Activated CD8-positive, alpha-beta memory T cell treated with anti-CD3 and anti-CD28 coated beads, Interleukin-2, amount 10 ng/mL, durations not matched to agents 7 days and 5 days (primary cell): ENCODE measurements at places on chromosomes 13 and 19. TPM values are rescaled to one million over a fixed set of nuclear protein-coding genes. Genes with fewer than 3 reads are reported as not detected.

The ERICH6B gene
- total RNA-seq = not detected

The ZNF578 gene
- total RNA-seq = 1.8 TPM

DNA sequence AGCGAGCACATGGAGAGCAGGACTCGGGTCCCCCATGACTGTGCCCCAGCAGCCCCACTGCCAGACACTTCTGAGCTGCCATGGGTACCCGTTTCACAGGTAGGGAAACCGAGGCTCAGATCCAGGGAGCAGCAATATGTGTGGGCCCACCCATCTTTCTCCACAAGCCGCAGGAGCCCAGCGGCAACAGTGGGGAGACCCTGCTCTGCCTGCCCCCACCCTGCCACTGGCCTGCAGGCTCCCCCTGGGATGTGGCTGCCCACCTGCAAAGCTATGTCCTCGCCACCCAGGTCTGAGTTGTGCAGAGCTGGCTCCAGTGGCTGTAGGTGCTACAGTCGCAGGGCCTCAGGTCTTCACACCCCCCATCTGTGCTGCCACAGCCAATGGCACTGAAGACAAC lies 50.6 kb upstream of the C1QTNF9B start:
- no peaks in the 10 kb centered on the region for H3K4me1 ChIP-seq
- H3K4me3 ChIP-seq = no peak overlapping the region
- DNase-seq = no peak
- H3K27me3 ChIP-seq = peaks cover 28% of the 10 kb centered on the region
- H3K27ac ChIP-seq = no peak overlapping the region

The KIR2DL3 gene
- 1.2 TPM for total RNA-seq

DNA sequence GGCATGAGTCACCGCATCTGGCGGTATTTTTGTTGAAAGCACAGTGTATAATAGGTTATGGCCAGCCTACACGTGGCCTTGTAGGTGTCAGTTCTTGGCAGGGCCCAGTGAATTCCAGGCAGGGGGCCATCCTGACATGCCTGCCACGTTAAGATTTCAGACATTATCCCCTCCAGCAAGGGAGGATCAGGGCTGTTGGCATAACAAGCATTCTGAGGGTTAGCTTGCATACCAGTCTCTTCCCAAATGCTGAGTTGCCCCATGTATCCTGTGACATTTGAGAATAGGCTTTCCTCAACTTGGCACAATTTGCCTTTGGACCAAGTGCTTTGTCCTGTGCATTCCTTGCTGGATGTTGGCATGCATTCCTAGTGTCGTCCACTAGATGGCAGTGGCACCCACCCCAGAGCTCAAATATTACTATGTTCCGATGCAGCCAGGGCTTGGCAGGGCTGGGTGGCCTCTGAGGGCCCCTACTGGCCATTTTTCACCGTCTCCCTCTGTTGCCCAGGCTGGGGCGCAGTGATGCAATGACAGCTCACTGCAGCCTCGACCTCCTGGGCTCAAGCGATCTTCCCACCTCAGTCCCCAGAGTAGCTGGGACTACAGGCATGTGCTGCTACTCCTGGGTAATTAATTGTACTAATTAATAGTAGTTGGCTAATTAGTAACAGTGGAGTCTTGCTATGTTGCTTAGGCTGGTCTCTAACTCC lies 31.2 kb downstream of the NLRP12 start:
- no peak overlapping the region for H3K4me3 ChIP-seq
- H3K36me3 ChIP-seq = no peaks in the 10 kb centered on the region
- H3K27ac ChIP-seq = no peak overlapping the region
- DNase-seq = peak; percentile 86

The PRSS57 gene
- not detected for total RNA-seq

The C19orf81 gene
- not detected for total RNA-seq

DNA sequence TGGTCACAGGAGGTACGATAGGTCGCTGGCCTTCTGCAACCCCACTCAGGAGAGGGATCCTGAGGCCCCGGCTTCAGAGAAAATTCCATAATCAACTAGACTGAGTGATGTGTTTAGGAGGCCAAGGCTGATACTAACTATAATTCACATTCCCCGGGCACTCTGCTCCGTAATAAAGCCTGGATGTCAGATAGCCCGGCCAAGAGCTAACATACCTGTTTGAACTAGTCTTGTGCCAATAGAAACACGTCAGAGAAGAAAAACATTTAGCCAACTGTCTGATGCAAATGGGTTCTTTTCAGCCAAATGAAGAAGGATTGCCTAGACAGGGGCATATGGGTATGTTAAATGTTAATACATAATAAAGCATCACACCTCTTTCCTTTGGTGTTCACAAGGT lies 204.2 kb downstream of the TSHZ3 start:
- no peaks in the 10 kb centered on the region for H3K4me1 ChIP-seq
- H3K4me3 ChIP-seq = no peak overlapping the region
- H3K27me3 ChIP-seq = no peaks in the 10 kb centered on the region
- H3K36me3 ChIP-seq = no peaks in the 10 kb centered on the region

The LILRB4 gene
- not detected for total RNA-seq

DNA sequence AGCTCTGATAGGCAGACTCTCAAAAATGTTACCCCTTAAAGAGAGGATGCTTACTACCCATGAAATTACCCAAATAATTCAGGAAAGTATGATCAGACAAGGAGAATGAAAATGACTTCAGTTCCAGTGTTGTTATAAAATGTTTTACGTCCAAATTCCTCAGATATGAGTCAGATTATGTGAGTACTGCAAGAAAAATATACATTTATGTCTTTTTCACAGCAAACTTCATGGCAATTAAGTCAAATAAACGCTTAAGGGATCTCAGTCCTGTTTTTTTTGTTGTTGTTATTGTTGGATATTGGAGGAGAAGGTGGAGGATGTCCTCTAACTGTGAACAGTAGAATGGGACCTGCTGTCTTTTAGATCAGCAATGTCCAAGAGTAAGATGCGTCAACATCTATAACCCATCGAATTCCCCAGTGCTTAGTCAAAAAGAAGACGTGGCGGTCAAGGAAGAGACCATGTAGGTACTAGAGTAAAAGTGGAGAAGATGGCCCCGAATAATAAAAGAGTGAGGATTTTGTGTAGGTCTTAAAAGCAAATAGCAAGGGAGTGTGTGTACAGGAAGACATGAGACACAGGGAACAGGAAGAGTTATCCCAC lies 215.4 kb upstream of the IRS2 start:
- no peak overlapping the region for H3K27ac ChIP-seq
- H3K4me1 ChIP-seq = no peaks in the 10 kb centered on the region
- H3K4me3 ChIP-seq = no peak overlapping the region
- H3K36me3 ChIP-seq = no peaks in the 10 kb centered on the region

The DZIP1 gene
- total RNA-seq = 1.3 TPM

The ZNF491 gene
- 0.96 TPM for total RNA-seq

GRCh38 chr19:56933014-56933705 lies 92.6 kb upstream of the PEG3 start:
- H3K4me3 ChIP-seq = no peak overlapping the region
- no peaks in the 10 kb centered on the region for H3K4me1 ChIP-seq
- H3K27me3 ChIP-seq = no peaks in the 10 kb centered on the region
- peaks cover 2% of the 10 kb centered on the region for H3K36me3 ChIP-seq

DNA sequence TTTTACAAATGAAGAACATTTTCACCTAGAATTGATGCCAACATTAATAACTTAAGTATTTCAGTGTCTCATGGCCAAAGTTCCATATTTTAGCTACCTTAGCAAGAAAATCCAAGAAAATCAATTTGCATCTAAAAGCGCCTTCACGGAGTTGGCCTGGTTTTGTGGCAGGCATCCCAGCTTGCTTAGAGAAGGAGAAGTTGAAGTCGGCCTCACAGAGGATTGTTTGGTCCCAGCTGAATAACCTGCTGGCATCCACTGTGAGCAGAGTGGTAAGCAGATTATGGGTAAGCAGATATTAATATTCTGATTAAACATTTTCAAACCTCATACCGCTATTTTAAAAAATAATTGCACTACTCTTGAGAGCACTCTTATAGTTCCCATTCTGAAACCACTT lies 62.3 kb upstream of the STARD13 start:
- H3K36me3 ChIP-seq = peaks cover 2% of the 10 kb centered on the region
- DNase-seq = no peak

GRCh38 chr19:1254081-1254527 lies 5.7 kb downstream of the MIDN start:
- peak overlapping the region; percentile 68 for H3K27ac ChIP-seq
- peaks cover 37% of the 10 kb centered on the region for H3K36me3 ChIP-seq
- H3K4me1 ChIP-seq = peaks cover 30% of the 10 kb centered on the region

DNA sequence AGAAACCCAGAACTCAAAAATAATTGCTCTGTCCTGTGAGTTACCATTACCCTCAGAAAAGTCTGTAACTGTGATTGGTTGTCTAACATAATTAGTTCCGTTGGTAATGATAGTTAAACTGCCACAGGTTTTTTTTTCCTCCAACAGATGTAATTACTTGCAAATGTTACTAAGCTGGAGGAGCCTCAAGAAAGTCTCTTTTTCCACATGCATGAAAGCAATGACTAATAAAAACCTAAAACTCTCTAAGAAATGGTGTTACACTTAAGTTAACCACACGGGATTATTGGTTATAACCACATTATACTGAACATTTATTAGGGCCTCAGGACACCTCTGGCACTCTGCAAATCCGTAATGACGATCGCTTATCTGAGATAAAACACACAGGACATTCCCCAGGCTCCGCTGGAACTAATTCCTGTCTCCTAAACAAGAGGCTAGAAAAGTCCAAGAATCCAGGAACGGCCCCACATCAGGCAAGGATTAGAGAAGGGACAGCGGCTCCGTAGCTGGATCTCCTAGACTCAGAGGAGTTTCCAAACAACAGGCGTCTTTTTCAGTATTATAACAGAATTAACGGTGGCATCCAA lies 753 bp downstream of the ZNF235 start:
- H3K36me3 ChIP-seq = peaks cover 30% of the 10 kb centered on the region
- peak overlapping the region; percentile 88 for H3K4me3 ChIP-seq
- peaks cover 14% of the 10 kb centered on the region for H3K4me1 ChIP-seq
- peak overlapping the region; percentile 76 for H3K27ac ChIP-seq

GRCh38 chr19:887072-887471 lies 5.9 kb downstream of the MED16 start:
- DNase-seq = no peak
- peak overlapping the region; percentile 88 for H3K27ac ChIP-seq
- no peak overlapping the region for H3K4me3 ChIP-seq
- peaks cover 23% of the 10 kb centered on the region for H3K4me1 ChIP-seq
- peaks cover 8% of the 10 kb centered on the region for H3K36me3 ChIP-seq

The NAPSA gene
- total RNA-seq = 5.3 TPM

The ACP7 gene
- not detected for total RNA-seq

DNA sequence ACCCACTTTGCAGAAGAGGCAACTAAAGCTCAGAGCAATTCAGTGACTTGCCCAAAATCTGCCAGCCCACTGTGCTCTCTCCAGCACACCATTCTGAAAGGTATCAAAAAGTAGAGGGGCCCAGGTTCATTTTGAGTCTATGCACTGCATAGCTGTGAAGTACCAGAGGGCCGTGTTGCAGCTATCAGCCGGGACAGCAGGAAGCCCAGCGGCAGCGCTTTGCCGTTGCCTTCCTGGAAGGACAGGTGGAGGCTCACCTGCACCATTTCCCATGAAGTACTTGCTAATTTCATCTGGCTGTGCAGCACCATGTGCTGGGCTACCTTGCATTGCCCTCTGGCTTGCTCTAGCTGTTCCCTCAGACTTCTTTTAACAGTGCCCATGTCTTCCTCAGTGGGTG lies 2.7 kb upstream of the SERPINE3 start:
- H3K27me3 ChIP-seq = peaks cover 9% of the 10 kb centered on the region
- DNase-seq = no peak
- peaks cover 16% of the 10 kb centered on the region for H3K4me1 ChIP-seq
- peaks cover 2% of the 10 kb centered on the region for H3K36me3 ChIP-seq

GRCh38 chr19:56508290-56508778 lies 679 bp downstream of the ZNF471 start:
- peaks cover 6% of the 10 kb centered on the region for H3K4me1 ChIP-seq
- no peak overlapping the region for H3K27ac ChIP-seq
- peaks cover 2% of the 10 kb centered on the region for H3K27me3 ChIP-seq
- no peak for DNase-seq
- H3K36me3 ChIP-seq = peaks cover 4% of the 10 kb centered on the region
- H3K4me3 ChIP-seq = no peak overlapping the region

DNA sequence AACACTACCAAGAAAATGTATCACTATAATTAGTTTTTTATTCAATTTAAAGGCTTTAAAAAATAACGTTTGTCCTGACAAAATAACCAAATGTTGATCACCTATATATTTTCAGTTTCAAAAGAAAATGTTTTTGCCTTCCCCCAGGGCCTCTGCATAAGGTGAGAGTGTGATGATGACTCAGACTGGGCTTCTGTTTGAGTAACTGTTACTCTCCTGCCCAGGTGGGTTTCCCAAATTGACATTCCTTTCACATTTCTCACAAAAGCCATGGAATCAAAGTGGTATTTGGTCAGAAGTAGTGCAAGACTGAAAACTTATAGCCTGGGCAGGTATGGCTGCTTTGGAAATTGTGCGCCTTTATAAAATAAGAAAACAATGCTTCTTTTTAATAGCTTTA lies 180.6 kb downstream of the COG6 start:
- H3K27ac ChIP-seq = no peak overlapping the region
- peaks cover 16% of the 10 kb centered on the region for H3K27me3 ChIP-seq
- no peaks in the 10 kb centered on the region for H3K4me1 ChIP-seq
- DNase-seq = no peak
- no peaks in the 10 kb centered on the region for H3K36me3 ChIP-seq
- no peak overlapping the region for H3K4me3 ChIP-seq

The NKG7 gene
- 852 TPM for total RNA-seq

The MTUS2 gene
- not detected for total RNA-seq

The SIGLECL1 gene
- total RNA-seq = not detected

The DCT gene
- not detected for total RNA-seq

DNA sequence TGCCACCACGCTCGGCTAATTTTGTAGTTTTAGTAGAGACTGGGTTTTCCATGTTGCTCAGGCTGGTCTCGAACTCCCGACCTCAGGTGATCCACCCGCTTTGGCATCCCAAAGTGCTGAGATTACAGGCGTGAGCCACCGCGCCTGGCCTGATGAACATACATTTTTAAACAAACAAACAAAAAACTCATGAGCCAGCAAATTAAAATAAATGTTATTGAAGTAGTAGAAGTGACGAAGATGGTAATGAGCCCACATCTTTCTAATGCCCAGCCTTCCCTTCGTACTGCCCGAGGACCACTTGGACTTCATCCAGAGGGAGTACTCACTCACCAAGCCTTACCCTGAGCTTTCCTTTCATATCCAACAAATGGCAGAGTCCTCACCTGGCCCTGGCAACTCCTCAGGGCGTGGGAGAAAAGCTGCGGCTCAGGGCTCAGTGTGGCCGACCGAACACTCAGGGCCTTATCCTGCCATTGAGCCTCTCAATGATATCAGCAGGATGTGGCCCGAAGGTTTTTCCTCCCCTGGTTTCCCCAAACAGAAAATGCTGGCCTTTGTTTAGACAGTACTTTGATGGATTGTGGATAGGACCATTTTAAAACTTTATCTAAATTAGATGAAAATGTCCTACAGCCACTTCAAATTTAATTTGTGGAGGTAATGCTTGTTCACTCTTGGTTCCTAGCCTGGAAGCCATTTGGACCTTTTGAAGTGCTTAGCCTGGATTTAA lies 22.8 kb upstream of the ABCC4 start:
- H3K4me3 ChIP-seq = no peak overlapping the region
- H3K27ac ChIP-seq = no peak overlapping the region
- DNase-seq = no peak
- peaks cover 5% of the 10 kb centered on the region for H3K27me3 ChIP-seq
- no peaks in the 10 kb centered on the region for H3K4me1 ChIP-seq
- H3K36me3 ChIP-seq = no peaks in the 10 kb centered on the region
